Stimulated activated effector memory CD8-positive, alpha-beta T cell treated with anti-CD3 and anti-CD28 coated beads, Interleukin-12 subunit alpha, Interleukin-12 subunit beta, amount 100 ng/mL, for 72 hours (primary cell): ENCODE measurements at places on chromosomes 5 and 9.

DNA sequence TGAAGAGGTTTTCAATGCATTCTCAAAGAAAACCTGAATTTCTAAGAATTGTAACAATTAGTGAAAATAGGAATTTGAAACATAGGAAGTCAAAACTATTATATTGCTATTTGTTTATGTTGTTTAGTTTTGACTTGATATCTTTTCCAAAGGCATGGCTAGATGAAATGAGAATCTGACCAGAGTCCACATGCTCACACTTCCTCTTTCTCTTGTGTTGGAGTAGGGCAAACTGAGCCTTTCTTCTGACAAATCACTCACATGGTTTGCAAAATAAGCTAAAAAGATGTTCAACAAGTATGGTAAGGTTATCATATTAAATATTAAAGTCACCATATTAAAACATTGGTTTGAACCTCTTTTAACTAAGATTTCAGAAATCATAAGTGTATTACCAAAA is 512.6 kb downstream of the ISL1 start:
- DNase-seq: no peak

GRCh38 chr5:175597718-175598117 is 60.2 kb upstream of the HRH2 start:
- DNase-seq: no peak

GRCh38 chr5:174342696-174343095 is 297.2 kb downstream of the NSG2 start:
- DNase-seq: no peak

DNA sequence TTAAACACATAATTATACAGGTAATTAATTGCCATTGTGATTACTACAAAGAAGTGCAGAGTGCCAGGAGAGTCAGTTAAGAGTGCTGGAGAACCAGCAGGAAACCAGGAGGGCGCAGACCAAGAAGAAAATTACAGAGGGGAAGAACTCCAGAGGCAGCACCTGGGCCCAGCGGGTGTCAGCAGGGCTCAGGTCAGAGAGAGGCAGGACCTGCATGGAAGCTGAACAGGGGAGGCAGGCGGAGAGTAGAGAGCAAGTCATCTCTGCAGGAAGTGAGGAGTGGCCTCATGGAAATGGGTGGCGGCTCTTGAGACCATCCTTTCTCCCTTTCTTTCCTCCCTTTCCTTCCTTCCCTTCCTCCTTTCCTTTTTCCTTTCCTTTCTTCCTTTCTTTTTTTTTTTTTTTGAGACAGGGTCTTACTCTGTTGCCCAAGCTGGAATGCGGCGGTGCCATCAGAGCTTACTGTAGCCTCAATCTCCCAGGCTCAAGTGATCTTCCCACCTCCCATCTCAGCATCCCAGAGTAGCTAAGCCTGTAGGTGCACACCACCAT is 4.0 kb upstream of the ZBTB34 start:
- no peak for DNase-seq

GRCh38 chr5:39730006-39730405 is 305.2 kb upstream of the DAB2 start:
- no peak for DNase-seq

DNA sequence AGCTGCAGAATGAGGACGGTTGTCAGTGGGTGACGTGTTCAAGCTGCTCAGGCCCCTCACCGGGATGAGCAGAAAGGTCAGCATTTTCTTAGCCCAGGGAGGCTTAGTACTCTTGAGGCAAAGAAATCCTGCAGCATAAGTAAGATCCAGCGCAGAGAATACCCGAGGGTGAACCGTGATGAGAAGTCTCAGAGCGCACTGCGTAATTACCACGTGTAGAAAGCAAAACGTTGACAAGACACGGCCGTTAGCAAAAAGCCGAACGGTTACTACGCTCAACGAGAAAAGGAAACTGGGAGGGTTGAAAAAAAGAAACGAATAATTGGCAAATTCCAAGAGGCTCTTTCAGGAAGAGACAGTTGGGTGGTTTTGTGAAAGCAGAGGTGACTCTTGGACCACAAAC is 104.0 kb downstream of the COL23A1 start:
- no peak for DNase-seq

GRCh38 chr5:175842951-175843793 is 28.2 kb upstream of the CPLX2 start:
- no peak for DNase-seq
